ENCODE measurements at places on chromosomes 4 and X. TPM values are rescaled to one million over a fixed set of nuclear protein-coding genes. Genes with fewer than 3 reads are reported as not detected.

DNA sequence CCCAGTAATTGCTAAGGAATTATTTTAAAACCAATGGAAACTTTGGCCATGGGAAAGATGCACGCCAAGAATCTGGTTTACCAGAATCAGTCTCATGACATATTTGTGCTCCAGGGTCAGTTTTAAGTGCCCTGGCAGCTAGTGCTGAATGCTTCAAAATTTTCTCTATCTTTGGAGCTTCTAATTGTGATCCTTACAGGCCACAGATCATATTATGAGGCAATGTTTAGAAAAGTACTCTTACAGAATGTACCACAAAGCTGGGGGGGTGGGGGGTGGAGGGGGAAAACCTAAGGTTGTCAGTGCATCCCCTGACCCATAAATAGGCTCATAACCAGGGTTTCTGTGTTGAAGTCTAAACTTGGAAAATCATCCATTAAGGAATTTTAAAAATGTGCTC lies 514.5 kb downstream of the INPP4B start:
- DNase-seq: no peak

DNA sequence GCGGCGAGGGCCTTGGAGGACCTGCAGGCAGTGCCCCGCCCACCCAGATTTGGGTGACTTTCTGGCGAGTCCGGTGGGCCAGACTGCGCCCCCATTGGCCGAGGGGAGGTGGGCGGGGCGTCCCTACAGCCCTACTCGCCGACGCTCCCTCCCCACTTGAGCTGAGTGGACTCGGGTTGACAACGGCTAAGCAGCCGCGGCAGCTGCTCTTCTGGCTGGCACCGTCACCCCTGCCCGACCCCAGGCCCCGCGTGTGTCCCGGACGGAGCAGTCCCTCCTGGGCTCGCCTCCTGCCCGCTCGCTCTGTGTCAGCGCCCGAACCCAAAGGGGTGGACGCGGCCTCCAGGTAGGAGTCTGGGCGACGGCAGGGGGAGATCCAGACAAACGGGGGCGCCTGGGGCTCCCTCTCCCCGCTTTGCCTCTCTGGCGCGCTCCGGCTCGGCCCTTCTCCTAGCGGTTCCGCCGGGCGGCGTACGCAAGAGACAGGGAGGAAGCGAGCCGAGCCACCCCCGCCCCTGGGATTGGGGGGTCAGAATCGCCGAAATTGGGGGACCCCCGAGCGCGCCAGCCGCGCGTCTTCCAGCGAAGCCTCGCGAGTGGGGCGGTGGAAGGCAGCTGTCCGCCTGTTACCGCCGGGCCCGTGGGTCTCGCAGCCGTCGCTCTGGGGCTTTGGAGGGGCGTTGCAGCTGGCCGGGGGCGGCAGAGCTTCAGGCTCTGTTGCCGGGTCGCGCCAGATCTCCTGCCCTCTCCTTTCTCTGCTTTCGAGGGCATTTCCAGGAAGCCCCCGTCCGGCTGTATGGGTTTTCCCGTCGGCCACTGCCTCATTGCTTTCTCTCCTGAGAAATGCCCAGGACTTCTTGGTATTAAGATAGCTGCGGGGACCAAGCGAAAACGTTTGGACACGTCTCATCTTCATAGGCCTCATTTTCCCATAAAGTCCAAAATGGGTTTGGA lies 46.3 kb downstream of the STARD8 start:
- no peak for DNase-seq

GRCh38 chrX:15873566-15873965 lies 19.0 kb upstream of the AP1S2 start:
- no peak for DNase-seq

- DNase-seq: no peak
These were observed 97.3 kb downstream of the SORCS2 start for GRCh38 chr4:7289589-7289988.

DNA sequence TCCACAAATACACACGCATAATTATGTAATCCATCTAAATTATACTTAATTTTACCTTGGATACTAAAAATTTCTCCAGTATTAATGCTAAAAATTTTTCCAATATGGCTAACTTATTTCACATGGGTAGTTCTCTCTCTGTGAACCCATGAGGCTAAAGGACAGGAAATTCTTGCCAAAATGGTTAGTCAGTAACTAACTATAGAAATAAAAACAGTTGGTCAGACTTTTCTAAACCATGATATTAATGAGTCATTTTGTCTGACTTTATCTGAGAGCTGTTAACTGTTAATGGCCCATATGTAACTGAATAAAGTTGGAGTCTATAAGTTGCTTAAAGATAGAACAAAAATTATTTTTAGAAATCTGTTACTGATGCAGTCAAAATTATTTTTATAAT lies 549.4 kb downstream of the TLL1 start:
- no peak for DNase-seq

DNA sequence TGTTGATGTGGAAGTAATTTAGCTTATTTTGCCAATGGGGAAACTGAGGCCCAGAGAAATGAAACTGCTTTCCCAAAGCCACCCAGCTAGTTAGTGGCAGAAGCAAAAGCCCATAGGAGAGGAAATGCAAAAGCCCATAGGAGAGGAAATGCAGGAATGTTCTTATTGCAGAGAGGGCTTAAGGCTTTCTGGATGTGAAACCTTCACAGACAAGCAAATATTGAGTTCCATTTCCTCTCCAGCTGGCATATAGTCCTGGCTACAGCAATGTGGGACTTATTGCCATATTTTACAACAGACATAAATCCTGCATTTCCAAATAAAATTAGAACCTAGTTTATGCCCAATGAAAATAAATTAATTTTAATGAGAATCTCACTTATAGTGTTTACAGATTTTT lies 69.7 kb downstream of the TMEM154 start:
- no peak for DNase-seq

FHIP1A gene
- total RNA-seq: 1.9 TPM

STIM2 gene
- total RNA-seq: 92.0 TPM

DNA sequence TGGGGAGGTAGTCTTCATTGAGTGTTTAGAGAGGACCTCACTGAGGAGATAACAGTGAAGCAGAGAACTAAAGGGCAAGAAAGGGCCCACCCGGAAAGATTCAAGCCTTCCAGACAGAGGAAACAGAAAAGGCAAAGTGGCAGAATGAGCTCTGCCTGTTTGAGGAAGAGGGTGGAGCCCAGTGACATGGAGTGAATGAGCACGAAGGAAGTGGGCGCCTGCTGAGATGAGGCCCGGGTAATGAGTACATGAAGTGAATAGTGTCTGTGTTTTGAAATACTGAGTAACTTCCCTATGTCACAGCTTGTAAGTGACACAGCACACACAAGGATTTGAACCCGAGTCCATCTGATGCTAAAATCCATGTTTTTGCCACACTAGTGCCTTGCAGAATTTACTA lies 32.5 kb upstream of the TLR2 start:
- peak; percentile 66 for DNase-seq

Data from naive thymus-derived CD4-positive, alpha-beta T cell (primary cell).